Hepatocyte (in vitro differentiated cells): ENCODE measurements at places on chromosomes 7 and 10. TPM values are rescaled to one million over a fixed set of nuclear protein-coding genes. Genes with fewer than 3 reads are reported as not detected.

CALY gene
- 2.3 TPM in 1 of 2 replicates, not detected in the other for total RNA-seq

- no peak for DNase-seq
Observed at GRCh38 chr10:119301397-119301796, 94.0 kb downstream of the GRK5 start.

- DNase-seq, result no peak
Observed at GRCh38 chr10:8146650-8147049, 92.2 kb downstream of the GATA3 start.

GRCh38 chr7:150401861-150402631 lies 22.9 kb downstream of the ZNF775 start:
- DNase-seq, result peak; percentile 3

GRCh38 chr7:27212497-27213432 lies 12.9 kb upstream of the HOXA13 start:
- no peak for DNase-seq

GRCh38 chr7:4884164-4884563 lies 648 bp upstream of the RADIL start:
- DNase-seq, result no peak

DNA sequence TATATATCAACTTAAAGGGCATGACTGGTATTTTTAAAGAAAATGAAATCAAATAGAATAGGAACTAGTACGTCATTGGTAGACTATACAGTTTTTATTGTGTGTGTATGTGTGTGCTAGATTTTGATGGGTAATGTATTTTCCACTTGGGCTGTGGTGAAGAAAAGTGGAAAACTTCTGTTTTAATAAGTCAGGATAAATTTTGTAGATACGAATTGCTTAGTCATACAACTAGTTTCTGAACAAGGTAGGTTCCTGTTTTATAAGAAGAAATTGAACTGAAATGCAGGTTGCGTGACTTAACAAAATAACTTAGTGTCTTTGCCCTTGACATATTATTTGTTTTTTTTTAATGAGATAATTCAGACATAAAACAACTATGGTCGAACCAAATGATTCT lies 24.3 kb downstream of the UBN2 start:
- no peak for DNase-seq
